ENCODE measurements at places on chromosomes 1 and 21.

DNA sequence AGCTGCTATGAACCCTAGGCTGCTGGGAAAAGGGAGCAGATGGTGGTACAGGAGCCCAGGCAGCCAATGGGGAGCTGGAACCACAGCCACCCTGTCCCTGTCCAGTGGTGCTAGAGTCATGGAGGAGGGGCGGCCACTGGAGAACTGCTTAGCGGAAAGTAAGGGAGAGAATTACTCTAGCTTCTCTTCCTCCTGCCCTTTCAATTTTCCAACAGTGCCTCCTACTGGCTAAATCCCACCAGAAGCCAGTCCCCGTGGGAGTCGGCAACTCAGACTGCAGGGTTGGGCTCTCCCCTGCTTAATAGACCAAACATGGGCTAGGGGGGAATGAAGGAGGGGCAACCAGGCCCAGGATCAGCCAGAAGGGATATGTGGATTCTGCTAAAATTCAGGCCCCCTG lies 154.5 kb downstream of the ACTL8 start:
- no peak for DNase-seq

GRCh38 chr21:46368533-46369285 lies 44.8 kb downstream of the PCNT start:
- no peak for DNase-seq

DNA sequence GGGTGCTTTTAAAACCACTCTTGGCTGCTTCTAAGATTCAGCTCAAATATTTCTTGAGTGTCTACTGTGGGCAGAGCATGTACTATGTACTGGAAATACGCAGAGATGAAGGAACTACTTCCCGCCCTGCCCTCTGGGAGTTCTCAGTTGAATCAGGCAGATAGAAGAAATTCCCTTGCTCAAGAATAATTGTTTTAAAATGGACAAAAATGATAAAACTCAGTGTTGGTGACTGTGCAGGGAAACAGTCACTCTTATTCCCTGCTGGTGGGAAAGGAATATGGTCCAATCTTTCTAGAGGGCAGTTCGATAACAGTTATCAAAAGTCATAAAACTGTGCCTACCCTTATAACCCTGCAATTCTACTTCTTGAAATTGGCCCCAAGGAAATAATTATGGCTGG lies 16.9 kb upstream of the GRHL3 start:
- no peak for DNase-seq

- DNase-seq: no peak
Observed at GRCh38 chr1:98500324-98500723, 161.2 kb upstream of the SNX7 start.

- DNase-seq: no peak
Observed at GRCh38 chr1:56811331-56811730, 7.9 kb downstream of the FYB2 start.

- DNase-seq: no peak
Observed at GRCh38 chr1:162822391-162823200, 32.1 kb downstream of the HSD17B7 start.

GRCh38 chr1:1946540-1946939 lies 27.5 kb upstream of the TMEM52 start:
- no peak for DNase-seq
